ENCODE measurements at places on chromosomes 11 and 22.

GRCh38 chr22:47422736-47423135 lies 660.3 kb downstream of the TBC1D22A start:
- DNase-seq, result no peak

DNA sequence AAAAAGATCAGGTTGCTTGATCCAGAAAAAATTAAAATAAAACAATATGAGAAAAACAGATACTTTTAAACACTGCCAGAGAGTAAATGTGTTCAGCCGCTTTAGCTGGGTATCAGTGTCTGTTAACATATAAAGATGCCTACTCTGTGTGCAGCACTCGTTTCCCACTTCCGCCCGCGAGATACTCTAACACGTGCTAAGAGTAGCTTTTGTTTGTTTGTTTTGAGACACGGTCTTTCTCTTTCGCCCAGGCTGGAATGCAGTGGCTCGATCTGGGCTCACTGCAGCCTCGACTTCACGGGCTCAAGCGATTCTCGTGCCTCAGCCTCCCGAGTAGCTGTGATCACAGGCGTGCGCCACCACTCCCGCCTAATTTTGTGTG lies 531 bp upstream of the MEN1 start:
- no peak for DNase-seq

GRCh38 chr11:4957396-4957795 lies 1.9 kb upstream of the OR51A2 start:
- DNase-seq, result no peak

- no peak for DNase-seq
Observed at GRCh38 chr22:19448076-19448607, 631 bp upstream of the C22orf39 start.

GRCh38 chr22:20437613-20438426 lies at the start of gene SCARF2:
TSS of gene SCARF2 (minus strand) at chr22:20437825. CDS start at chr22:20437754, 71 bp downstream.
- no peak for DNase-seq

GRCh38 chr11:45405916-45406670 lies 120.0 kb upstream of the SYT13 start:
- DNase-seq, result no peak

- no peak for DNase-seq
Observed at GRCh38 chr11:74592063-74592440, 330 bp upstream of the POLD3 start.

DNA sequence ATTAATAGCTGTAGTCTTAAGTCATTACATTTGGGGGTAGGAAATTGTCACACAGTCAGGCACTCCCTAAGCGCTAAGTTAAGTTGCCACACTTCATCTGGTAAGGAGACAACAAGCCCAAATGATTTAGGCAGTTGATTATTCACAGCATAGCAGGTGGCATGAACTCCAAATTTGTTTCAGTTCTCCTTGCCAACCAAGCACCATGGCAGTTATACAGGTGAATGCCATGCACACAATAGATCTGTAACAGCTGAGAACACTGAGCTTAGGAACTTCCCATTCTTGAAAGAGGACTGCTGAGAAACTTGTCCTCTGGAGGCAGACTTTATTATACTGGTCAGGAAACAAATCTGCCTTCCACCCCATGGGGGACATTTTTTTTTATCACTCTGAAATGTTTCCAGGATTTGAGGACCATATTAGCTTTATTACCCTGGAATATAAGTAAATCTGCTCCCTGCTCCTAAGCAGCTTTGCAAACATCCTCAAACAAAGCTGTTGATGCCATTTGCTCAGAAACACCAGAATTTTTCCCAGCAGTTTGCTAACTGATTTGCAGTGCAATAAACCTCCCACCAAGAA lies 5.1 kb upstream of the INTS4 start:
- DNase-seq, result no peak

All from pancreas (tissue), 10 donors.